ENCODE measurements at places on chromosomes 2 and 18. TPM values are rescaled to one million over a fixed set of nuclear protein-coding genes. Genes with fewer than 3 reads are reported as not detected.

DNA sequence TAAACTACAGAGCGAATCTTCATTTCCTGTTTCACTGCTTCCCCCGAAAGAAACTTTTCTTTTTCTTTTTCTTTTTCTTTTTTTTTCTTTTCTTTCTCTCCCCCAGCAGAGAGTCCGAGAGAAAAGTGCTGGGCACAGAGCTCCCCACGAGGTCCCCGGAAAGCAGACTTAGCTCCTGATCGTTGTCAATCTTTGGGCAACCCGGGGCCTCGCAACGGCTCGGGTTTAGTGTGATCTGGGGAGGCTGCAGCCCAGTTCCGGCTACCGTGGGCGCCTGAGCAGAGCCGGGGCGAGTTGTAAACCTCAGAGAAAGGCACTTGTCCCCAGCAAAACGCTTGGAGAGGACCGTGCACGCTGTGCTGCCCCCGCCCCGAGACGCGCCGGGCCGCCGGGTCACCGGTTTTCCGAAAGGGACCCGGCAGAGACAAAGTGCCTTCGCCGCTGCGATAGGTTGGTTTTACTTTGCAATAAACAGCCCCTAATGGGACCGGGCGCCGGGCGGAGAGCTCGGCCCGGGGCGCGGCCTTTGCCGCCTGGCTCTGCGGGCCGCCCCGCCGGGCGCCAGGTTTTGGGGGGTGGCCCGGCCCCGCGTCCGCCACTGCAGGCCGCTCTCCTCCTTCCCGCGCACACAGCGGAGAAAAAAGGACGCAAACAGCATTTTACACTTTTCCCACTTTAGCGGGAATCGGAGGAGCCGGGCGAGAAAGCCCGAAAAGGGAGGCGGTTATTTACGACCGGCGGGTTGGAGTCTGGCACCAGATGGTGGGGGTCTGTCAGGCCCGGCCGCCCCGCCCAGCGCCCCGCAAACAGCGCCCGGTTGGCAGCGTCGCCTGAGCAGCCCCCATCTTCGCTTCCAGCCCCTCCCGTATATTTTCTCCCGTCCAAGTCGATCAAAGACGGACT lies 136.0 kb downstream of the INSIG2 start:
- no peak for DNase-seq

- no peak for DNase-seq
Observed at GRCh38 chr2:74005786-74006185, 21.1 kb downstream of the TET3 start.

Gene LIMS4
- not detected for total RNA-seq

Gene SLC14A1
- total RNA-seq = 102 TPM

Gene DTNA
- 31.7 TPM for total RNA-seq

Measured in urinary bladder (tissue), 4 donors.